ENCODE measurements at places on chromosomes 6 and 20. TPM values are rescaled to one million over a fixed set of nuclear protein-coding genes. Genes with fewer than 3 reads are reported as not detected.

DNA sequence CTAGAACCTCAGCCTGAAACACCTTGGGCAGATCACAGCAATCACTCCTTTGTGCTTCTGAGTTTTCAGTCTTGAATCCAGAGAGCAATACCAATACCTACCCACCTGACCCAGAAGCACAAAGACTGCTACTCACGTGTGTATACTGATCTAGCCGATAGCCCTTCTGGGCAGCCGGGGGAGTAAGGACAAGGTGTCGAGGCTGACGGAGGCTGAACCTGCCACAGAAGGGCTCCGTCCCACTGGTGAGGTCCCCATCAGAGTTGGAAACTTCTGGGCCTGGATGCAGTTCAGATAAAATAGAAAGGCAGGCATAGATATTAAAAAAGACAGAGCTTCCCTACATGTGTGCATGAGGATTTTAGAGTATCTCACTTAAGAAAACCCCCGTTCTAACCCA is 32.0 kb downstream of the PKHD1 start:
- H3K4me3 ChIP-seq = no peak overlapping the region
- no peak overlapping the region for H3K27ac ChIP-seq
- no peak for DNase-seq
- no peaks in the 10 kb centered on the region for H3K4me1 ChIP-seq

IMPG1 gene
- total RNA-seq = not detected

EFCAB8 gene
- total RNA-seq = under 0.01 TPM

DNA sequence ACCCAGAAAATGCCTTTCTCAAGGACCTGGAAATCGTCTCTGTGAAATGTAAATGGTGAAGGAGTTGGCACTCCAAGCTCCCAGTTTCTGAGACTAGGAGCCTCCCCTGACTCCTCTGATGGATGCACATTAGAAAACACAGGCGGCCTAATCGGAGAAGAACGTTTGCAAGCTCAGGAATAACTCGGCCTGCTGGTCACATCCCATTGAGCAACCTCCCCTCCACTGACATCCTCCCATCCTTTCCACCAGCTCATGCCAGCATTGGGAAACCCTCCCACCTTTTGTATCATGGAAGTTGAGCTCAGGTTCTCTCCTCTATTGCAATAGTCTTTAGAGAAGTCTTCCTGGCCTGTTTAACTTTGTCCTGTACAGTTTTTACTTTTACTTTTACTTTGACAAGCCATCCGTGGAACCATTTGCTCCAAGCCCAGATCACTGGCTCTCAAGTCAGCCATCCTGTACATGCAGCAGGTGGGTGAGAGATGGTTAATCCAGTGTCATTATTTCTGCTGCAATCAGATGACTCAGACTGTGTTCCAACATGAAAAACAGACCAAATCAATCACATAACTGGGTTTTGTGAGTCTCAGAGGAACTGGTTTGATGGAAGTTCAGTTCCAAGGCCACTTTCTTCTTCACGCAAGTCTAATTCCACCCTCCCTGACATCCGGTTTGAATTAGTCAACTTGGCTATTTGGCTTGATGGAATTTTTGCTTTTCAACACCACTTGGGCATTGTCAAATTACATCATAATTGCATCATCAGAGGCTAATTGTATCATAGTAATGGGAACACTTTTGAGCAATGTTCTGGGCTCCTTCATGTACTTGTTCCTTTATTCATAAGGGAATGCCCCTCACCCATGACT is 619.4 kb upstream of the CDH4 start:
- H3K36me3 ChIP-seq = no peaks in the 10 kb centered on the region
- DNase-seq = no peak
- H3K4me3 ChIP-seq = no peak overlapping the region
- H3K27me3 ChIP-seq = no peaks in the 10 kb centered on the region

DNA sequence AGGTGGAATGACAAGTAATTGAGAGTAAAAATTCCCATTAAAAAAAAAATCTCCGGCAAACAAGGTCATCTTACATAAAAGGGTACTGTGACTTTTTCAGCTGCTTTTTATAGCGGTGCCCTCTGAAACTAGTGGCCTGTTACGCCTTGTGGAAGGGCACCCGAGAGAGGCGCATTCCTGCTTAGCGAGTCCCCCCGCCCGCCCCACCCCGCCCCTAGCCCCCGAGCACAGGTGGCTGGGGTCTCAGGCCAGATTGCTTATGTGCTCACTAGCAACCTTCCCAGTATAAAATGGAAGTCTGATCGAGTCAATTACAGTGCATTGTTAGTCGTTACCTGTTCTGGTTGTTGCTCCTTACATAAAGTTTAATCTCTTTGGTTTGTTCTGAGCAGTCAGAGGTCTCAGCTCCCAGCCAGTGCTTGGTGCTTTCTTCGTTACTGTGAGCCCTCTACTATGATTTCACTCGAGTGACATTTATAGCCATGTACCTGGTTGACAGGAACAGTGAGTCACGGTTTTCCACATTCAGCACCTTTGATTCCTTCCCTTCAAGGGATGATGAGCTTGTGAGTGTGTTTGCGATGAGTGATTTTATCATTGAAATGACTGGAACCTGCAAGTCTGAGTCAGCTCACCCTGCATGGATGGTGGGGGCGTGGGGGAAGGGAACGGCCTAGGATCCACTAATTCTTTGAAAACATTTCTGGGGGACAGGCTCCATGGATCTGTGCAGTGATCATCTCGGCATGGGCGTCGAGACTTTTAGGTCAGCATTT is 47.6 kb downstream of the ZDHHC14 start:
- no peak overlapping the region for H3K4me3 ChIP-seq
- H3K27ac ChIP-seq = no peak overlapping the region
- no peaks in the 10 kb centered on the region for H3K4me1 ChIP-seq
- no peak for DNase-seq
- no peaks in the 10 kb centered on the region for H3K36me3 ChIP-seq
- no peaks in the 10 kb centered on the region for H3K27me3 ChIP-seq

TMEM170B gene
- 4.5 TPM for total RNA-seq

Measured in fibroblast of lung (primary cell).